T-helper 1 cell (primary cell): ENCODE measurements at places on chromosomes 7 and 10.

- DNase-seq = no peak
These were observed 212.2 kb downstream of the CELF2 start for GRCh38 chr10:11229893-11230292.

- DNase-seq = no peak
These were observed 47.3 kb upstream of the INSYN2A start for GRCh38 chr10:127243490-127244272.

DNA sequence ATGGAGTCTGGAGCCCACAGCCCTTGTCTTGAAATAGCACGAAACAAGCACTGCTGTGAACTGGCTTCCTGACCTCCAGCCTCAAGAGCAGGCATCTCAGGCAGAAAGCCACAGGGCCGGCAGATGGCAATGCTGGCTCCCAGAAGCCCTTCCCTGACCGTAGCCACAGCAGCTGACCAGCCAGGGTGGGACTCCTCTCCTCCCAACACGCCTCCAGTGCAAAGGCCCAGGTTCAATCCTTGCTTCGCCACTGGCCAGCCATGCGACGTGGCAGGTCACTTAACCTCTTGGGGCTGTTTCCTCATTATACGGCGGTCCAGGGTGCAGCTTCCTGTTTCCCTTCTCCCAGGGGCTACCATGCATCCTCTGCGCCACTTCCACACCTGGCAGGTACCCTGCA is 12.8 kb downstream of the PRKAG2 start:
- no peak for DNase-seq

DNA sequence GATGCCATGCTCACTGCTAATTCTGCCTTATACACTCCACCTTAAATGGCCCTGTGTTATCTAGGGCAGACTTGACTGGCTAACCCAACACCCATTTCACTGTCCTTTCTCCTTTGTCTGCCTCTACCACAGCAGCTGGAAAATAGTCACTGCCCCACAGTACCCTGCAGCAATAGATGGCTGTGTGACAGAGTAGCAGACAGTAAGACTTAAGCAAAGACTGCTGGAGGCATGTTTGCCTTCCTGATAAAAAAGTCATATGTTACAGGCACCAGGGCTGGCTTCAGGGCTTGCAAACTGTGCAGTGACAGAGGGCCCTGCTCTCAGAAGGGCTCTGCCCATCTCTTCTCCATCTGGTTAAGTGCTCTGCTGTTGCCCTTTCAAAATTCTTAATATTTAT is 332.6 kb upstream of the GHITM start:
- no peak for DNase-seq

- no peak for DNase-seq
These were observed 428.2 kb upstream of the POT1 start for GRCh38 chr7:125357676-125358455.

GRCh38 chr7:12770227-12770975 is 83.0 kb downstream of the ARL4A start:
- DNase-seq = no peak

GRCh38 chr10:44742248-44742647 is 168.9 kb upstream of the TMEM72 start:
- no peak for DNase-seq

GRCh38 chr7:116354546-116355423 is 144.4 kb downstream of the TES start:
- DNase-seq = no peak

- DNase-seq = no peak
These were observed 7.0 kb upstream of the RPEL1 start for GRCh38 chr10:103238506-103239252.

GRCh38 chr10:71771204-71771603 is 2.1 kb downstream of the VSIR start:
- no peak for DNase-seq

GRCh38 chr7:104328296-104328969 is at the start of gene LHFPL3:
LHFPL3 (plus strand) TSS chr7:104328603.
- DNase-seq = no peak

GRCh38 chr10:77049896-77050295 is 587.7 kb downstream of the KCNMA1 start:
- no peak for DNase-seq

DNA sequence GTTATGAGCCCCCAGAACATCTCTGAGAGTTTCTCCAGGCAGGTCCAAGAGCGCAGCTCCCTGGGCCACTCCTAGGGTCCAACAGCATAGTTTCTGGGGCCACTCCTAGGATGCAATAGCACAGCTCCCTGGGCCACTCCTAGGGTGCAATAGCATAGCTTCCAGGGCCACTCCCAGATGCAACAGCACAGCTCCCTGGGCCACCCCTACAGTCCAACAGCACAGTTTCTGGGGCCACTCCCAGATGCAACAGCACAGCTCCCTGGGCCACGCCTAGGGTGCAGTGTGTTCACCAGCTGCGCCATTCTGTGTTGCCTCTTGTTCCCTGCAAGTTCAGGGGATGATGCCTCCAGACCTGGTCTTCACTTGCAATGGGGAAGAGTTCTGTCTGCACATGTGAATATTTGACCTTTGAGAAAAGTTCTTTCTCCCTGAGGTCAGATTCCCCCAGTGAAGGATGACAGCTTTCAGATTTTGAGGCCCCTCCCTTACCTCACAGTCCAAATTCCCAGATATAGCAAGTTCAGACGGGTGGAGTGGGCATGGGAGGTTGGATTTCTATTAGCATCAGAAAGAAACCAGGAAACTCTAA is 43.0 kb upstream of the LEP start:
- DNase-seq = no peak

DNA sequence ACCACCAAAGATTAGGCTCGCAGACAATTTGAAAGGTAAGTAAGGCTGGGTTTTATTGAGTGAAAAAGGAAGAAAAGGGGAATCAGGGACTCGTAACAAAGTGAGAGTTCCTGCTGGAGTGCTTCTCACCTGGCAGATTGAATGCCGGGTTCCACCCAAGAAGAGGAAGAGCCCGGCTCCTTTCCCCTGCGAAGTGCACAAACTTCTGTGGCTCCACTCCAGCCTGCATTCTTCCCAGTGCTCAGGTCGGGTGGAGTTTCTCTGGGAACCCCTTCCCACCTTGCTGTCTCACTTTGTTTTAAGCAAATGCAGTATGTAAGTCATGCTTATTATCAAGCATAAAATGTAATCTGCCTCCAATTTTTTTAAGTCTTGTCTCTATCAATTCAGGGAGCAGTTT is 87.1 kb upstream of the TMEM106B start:
- no peak for DNase-seq

DNA sequence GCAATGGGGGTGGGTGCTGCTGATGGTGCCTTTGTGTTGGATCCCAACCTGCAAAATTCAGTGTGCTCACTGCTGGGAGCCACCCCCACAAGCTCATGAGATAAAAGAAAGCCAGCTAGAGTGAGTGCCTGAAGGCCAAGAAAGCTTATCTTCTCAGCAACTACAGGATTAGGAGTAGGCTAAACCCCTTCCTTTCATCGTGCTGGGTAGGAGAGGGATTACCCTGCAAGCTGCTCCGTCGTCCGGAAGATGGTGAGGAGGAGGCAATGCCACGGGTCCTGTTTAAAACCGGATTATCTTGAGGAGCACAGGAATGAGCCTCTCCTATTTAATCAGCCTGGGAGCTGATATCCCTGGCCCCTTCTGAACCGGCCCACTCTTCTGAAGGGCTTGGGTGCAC is 258.0 kb downstream of the GALNT17 start:
- DNase-seq = no peak

- DNase-seq = no peak
These were observed 37.7 kb downstream of the CNPY1 start for GRCh38 chr7:155508376-155509358.

DNA sequence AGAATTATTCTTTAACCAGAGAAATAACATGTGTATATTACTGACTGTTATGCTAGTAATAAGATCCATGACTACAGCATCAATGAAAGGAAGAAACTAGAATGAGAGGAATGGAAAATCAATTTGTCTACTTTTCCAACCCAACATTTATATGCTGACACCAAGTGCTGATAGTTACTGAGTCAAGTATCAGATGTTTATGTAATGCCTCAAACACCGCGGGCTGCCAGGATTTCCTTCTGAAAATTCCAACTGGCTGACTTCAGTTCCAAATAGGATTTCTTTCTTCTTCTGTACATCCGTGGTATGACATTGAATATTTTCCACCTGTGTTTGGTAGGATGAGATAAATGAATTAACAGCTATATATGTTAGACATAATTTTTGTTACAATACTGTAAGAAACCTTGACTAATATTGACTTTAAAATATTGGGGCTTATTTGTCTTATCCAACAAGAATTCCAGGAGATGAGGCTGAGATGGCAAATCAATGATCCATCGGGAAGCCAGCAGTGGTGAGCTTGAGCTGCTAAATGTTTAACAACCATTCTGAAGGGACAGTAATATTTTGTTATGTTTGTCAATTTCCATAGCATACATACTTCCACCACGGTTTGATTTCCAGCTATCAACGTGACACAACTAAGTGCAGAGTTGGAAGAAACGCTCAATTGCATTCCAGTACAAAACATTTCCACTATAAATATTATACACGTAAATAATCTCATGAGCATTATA is 435.2 kb upstream of the AUTS2 start:
- DNase-seq = no peak

- no peak for DNase-seq
These were observed 100.6 kb upstream of the CELF2 start for GRCh38 chr10:10917031-10917430.

GRCh38 chr10:126221874-126222273 is 166.4 kb downstream of the ADAM12 start:
- DNase-seq = no peak

DNA sequence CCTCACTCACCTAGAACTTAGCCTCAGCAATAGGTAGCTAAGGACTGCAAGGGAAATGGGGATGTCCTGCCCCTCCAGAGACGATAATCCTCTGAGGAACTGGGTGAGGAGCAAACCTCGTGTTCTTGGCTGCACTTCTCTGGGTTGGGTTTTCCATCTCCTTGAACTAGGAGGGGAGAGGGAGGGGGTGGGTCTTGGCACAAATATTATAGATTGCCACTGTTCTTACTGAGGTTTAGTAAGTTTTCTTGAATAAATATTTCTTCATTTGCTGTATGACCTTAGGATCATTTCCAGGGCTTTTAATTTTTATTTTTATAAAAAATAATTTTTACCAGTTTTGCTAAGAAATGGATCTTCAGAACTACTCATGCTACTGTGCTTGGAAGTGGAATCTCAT is 406.7 kb upstream of the FZD8 start:
- no peak for DNase-seq
